ENCODE measurements at places on chromosomes 4 and X. TPM values are rescaled to one million over a fixed set of nuclear protein-coding genes. Genes with fewer than 3 reads are reported as not detected.

The GUCY1B1 gene
- 12.9 TPM for total RNA-seq

The C4orf50 gene
- total RNA-seq: not detected

The FGA gene
- not detected for total RNA-seq

The NAP1L3 gene
- 0.89 TPM for total RNA-seq

The GLUD2 gene
- total RNA-seq: 0.34 TPM

The PRKX gene
- 10.3 TPM for total RNA-seq

The CT45A5 gene
- not detected for total RNA-seq
